ENCODE measurements at places on chromosomes 16 and 17. TPM values are rescaled to one million over a fixed set of nuclear protein-coding genes. Genes with fewer than 3 reads are reported as not detected.

The DPEP3 gene
- not detected for total RNA-seq

The ZFP3 gene
- total RNA-seq, result 7.6 TPM

The EPN3 gene
- total RNA-seq, result 36.3 TPM

The PRAC2 gene
- 4.1 TPM for total RNA-seq

The KANSL1 gene
- total RNA-seq, result 131 TPM

The CDK12 gene
- total RNA-seq, result 66.5 TPM

The ARHGDIG gene
- not detected for total RNA-seq

The SLC35G6 gene
- total RNA-seq, result not detected

The RAMP2 gene
- total RNA-seq, result 6.1 TPM

The SPATA32 gene
- total RNA-seq, result 0.48 TPM

The GCGR gene
- 0.64 TPM for total RNA-seq

The DBNDD1 gene
- total RNA-seq, result 6.8 TPM

The CDT1 gene
- 6.7 TPM for total RNA-seq

The GNAO1 gene
- 10.7 TPM for total RNA-seq

The EVPLL gene
- total RNA-seq, result 1.1 TPM

The POLR2C gene
- total RNA-seq, result 65.5 TPM

The ATP2C2 gene
- 146 TPM for total RNA-seq

The CEP295NL gene
- total RNA-seq, result 3.0 TPM

The PRSS22 gene
- total RNA-seq, result not detected

The C17orf50 gene
- total RNA-seq, result not detected

The APOH gene
- total RNA-seq, result not detected

The SPIRE2 gene
- 130 TPM for total RNA-seq

The STH gene
- total RNA-seq, result not detected

The CCL3 gene
- not detected for total RNA-seq

The RAB26 gene
- total RNA-seq, result 15.6 TPM

The SEPTIN1 gene
- 9.8 TPM for total RNA-seq

The HIC1 gene
- 19.9 TPM for total RNA-seq

The TM4SF5 gene
- total RNA-seq, result 23.8 TPM

The CMTM4 gene
- total RNA-seq, result 163 TPM

The PIPOX gene
- total RNA-seq, result 1.6 TPM

The ST6GALNAC1 gene
- 132 TPM for total RNA-seq

The HOXB1 gene
- total RNA-seq, result not detected

The CDH3 gene
- 2.0 TPM for total RNA-seq

The OR4D1 gene
- total RNA-seq, result not detected

The ATP2A3 gene
- 154 TPM for total RNA-seq

The DRC3 gene
- total RNA-seq, result 0.82 TPM

The VPS4A gene
- total RNA-seq, result 40.1 TPM

The LRRC75A gene
- total RNA-seq, result 194 TPM

Measured in transverse colon (tissue), 4 donors.